ENCODE measurements at places on chromosomes 13 and 19.

GRCh38 chr13:21443171-21443570 lies 15.9 kb downstream of the ZDHHC20 start:
- no peak for DNase-seq

- no peak for DNase-seq
These were observed 17.3 kb downstream of the PNPLA6 start for GRCh38 chr19:7552781-7553180.

DNA sequence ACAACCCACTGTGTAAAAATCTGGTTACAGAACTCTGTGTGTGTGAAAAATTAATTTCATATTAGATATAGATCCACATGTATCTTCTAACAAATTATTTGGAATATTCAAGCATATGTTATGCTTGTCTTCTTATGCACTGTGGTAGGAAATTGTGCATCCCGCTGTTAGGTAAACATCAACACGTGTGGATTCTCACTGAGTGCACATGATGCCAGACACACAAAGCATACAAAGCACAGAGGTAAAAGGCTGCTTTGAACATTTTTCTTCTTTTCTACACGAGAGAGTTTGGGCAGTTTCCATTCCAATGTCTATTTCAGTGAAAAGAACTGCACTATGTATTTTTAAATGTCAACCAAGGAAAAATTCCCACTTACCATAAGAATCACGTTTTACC lies 354.9 kb downstream of the PCDH9 start:
- no peak for DNase-seq

- DNase-seq, result no peak
These were observed 195.5 kb downstream of the ZNF536 start for GRCh38 chr19:30567536-30568232.

GRCh38 chr19:752652-753517 lies 2.0 kb downstream of the MISP start:
- no peak for DNase-seq

DNA sequence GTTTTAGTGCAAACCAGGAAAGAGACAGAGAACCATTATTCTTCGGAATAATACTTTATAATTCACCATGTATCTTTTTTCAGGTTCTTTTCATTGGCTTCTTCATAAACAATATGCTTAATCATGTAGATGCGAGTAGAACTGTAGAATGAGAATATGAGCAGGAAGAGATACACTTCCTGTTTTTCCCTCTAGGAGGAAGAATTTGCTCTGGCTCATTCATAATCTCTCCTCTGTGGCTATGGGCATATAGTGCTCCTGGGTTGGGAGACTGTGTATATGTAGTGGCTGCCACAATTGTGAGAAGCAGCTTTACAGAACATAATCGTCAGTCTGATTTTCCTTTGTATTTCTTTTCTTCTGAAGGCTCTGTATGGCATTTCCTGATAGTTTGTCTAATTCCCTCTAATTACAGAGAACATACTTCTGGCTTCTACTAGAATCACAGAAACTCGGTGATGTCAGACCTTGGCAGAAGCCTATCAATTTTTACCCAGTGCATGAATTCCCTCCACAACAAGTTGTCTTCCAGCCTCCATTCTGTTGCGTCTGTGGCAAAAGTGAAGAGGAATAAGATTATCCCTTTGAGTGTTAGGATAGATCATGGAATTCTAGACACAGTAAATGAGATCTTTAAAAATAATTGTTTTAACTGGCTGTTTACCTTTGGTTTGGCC lies 2.9 kb upstream of the DCLK1 start:
- no peak for DNase-seq

GRCh38 chr19:48230555-48231129 lies 25.1 kb downstream of the CARD8 start:
- DNase-seq, result peak; percentile 49

GRCh38 chr13:91588541-91588940 lies 190.1 kb downstream of the GPC5 start:
- no peak for DNase-seq

GRCh38 chr13:36887758-36888521 lies 32.1 kb downstream of the SMAD9 start:
- no peak for DNase-seq

DNA sequence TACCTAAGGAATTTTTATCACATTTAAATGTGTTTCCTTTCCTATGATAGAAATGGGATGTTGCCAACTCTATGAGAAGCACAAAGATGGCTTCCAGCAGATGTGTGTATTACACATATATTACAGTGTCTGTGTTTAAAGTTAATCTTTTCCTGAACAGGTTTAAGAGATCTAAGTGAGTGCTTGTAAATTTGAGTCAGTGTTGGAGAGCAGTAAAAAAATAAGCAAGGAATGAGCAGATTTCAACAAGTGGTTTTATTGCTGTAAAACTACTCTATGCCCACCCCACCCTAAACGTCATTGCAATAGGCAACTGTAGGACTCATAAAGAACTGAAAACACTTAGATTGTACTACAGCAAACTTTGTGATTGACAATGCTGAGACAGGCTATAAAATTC lies 248.7 kb downstream of the KLF5 start:
- no peak for DNase-seq

GRCh38 chr19:28731577-28731976 lies 481.4 kb downstream of the UQCRFS1 start:
- no peak for DNase-seq

GRCh38 chr13:112947796-112948195 lies 21.2 kb upstream of the MCF2L start:
- DNase-seq, result no peak

Data from stimulated activated CD4-positive, alpha-beta T cell treated with anti-CD3 and anti-CD28 coated beads, Interleukin-1b, Interleukin-23, amount 100 ng/mL, for 48 hours (primary cell).